Activated naive CD4-positive, alpha-beta T cell treated with Interleukin-2 at 50 U/mL for 16 hours (primary cell): ENCODE measurements at places on chromosomes 1 and 21.

GRCh38 chr1:32501865-32502264 is 37.0 kb downstream of the ZBTB8B start:
- DNase-seq: no peak

GRCh38 chr1:197768014-197768805 is 7.1 kb downstream of the DENND1B start:
- DNase-seq: no peak

- no peak for DNase-seq
Measured at GRCh38 chr1:27398405-27399149, 6.2 kb downstream of the GPR3 start.

DNA sequence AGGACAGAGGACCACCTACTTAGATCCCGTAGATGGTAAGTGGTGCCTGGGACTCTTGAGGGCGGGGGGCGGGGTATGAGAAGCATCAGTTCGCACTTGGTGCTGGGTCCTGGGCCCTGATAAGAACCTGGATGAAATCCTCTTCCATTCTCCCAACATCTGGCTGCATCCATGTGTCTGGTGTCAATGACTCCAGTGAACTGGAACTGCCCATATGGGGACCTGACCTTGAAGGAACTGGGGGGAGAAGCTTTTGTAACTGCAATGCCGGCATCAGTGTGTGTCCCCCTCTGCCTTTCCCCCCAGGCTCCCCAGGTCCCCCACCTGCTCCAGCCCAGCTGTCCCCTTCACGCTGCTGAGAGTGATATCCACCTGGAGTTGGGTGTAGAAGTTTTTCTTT is 49.7 kb upstream of the EPB41 start:
- DNase-seq: no peak

DNA sequence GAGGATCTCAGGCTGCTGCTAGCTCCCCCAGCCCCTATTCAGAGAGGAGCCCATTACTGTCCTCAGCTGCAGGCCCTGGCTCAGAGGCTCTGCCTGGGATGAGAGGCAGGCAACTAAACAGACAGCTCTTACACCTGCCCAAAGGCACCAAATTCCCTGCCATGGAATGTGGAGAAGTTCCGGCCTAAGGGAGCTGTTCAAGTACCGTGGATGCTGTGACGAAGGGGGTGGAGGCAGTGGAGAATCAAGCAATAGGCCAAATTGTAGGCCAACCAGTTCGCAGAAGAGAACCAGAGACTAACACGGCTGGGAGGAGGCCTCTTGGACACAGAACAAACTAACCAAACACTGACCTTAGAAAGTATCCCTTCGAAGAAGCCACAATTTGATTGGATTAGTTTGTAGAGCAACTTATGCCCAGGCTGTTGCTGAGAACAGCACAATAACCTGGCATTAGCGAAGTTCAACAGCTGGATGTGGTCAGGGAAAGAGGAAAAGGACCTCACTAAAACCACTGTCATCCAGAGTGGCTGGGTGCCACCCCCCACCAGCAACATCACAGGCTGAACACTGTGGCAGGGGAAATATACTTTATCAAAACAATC is 3.6 kb downstream of the C1orf174 start:
- DNase-seq: no peak

- DNase-seq: no peak
Measured at GRCh38 chr1:206013026-206013795, 10.0 kb upstream of the RAB7B start.
